C1 segment of cervical spinal cord (tissue), 14 donors: ENCODE measurements at places on chromosomes 11 and 22.

DNA sequence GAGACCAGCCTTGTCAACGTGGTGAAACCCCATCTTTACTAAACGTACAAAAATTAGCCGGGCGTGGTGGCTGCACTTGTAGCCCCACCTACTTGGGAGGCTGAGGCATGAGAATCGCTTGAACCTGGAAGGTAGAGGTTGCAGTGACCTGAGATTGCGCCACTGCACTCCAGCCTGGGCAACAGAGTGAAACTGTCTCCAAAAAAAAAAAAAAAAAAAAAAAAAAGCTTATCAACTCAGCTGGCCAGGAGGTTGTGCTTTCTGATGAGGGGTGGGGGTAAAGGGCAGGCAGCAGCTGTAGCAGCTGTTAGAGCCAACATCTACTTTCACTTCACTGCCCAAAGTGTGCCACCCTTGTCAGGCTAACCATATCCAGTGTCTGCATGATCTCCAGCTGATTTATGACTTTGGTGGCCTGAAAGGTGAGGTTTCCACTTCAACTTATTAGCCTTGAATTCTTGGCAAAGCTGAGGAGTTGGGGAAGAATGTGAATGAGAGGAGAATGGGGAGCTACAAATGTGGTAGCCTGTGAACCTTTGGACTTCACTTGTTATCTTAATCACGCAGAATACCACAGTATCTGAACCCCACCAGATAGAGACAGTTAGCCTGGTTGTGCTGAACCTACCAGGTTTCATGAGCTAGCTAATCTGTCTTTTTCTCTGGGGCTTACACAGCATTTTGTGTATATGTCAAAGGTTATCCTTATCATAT is 19.6 kb downstream of the RNF121 start:
- DNase-seq: no peak

GRCh38 chr11:18785411-18785810 is 6.2 kb downstream of the PTPN5 start:
- DNase-seq: no peak

DNA sequence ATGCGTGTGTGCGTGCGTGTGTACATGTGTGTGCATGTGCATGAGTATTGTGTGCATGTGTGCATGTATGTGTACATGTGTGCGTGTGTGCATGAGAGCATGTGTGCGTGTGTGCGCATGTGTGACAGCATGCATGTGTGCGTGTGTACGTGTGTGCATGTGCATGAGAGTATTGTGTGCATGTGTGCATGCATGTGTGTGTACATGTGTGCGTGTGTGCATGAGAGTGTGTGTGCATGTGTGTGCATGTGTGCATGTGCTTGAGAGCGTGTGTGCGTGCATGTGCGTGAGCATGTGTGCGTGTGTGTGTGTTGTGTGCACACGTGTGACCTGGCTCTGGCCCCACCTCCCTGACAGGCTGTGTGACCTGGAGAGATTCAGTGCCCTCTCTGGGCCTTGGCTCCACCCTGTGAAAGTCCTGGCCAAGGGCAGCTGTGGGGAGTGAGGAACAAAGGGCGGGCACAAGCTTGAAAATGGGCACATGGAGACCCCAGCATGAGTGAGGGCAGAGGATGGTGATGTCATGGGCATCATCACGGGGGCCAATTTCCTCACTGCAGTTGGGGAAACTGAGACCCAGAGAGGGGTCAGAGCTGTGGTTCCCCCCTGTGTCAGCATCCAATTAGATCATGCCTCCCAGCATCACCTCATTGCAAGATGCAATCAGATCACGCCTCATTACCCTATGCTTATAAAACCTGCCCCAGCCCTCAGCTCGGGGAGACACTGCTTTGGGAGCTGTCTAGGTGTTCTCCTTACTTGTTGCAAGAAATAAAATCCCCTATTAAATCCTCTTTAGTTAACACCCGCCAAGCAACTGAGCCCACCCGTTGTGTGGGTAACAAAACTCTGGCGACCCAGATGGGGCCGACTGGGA is 658 bp downstream of the ACY3 start:
- no peak for DNase-seq

- DNase-seq: no peak
Measured at GRCh38 chr22:40345815-40346184, 500 bp upstream of the ADSL start.

DNA sequence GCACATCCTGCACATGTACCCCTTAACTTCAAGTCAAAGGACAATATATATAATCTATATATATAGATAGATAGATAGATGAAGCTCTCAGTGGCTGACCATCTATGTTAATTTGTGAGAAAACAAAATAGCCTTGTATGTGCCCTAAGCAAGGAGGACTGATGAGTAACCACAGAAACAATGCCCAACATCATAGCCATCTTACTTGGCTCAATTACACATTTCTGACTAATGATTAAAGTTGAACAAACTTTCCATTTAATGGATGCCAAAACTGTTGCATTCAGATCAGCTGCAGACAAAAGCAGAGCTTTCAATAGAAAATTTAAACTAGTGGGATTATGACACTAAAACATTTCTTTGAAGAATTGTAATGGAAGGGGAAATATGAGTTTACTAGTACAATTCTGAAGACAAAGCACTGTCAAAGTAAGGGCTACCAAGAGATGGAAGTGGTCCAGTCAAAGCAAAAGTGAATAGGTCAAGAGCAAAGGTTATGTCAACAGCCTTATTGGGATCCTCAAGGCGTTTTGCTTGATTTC is 1188.2 kb upstream of the RAG2 start:
- DNase-seq: no peak

DNA sequence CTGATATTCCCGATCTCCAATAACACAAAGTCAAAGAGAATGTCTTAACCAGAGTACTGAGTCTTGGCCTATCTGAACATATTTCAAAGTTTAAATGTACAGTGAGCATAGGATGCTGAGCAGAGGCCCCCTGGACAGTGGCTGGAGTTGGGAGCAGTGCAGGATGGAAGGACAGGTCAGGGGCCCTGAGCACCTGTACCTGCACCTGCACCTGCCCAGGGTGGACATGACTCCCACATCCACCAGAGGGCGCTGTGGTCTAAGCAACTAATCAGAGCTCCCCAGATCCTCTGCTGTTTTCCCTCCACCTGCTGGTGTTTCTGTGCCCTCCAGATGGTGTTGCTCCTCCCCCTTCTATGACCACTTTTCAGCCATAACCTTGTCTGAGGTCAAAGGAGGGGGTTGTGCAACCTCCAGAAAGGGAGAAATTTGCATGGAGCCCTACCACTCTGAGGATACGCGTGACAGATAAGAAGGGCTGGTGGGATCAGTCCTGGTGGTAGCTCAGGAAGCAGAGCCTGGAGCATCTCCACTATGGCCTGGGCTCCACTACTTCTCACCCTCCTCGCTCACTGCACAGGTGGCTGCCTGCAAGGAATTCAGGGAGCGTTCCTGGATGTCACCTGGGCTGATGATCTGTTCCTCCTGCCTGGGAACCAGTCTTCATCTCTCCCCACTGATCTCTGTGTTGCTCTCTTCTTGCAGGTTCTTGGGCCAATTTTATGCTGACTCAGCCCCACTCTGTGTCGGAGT is 49.1 kb upstream of the VPREB1 start:
- DNase-seq: no peak
